Erythroblast (primary cell): ENCODE measurements at places on chromosomes 12 and 14.

- DNase-seq: no peak
These were observed 128.0 kb upstream of the EEA1 start for GRCh38 chr12:93056971-93057535.

GRCh38 chr14:79443602-79444001 is 767.7 kb downstream of the DIO2 start:
- no peak for DNase-seq

- DNase-seq: no peak
These were observed 487.1 kb downstream of the NELL2 start for GRCh38 chr12:44389038-44389437.

- DNase-seq: peak; percentile 51
These were observed 14.0 kb downstream of the TAMALIN start for GRCh38 chr12:52020539-52021336.

GRCh38 chr12:100020370-100020769 is 35.6 kb upstream of the ANKS1B start:
- DNase-seq: no peak

GRCh38 chr12:24960222-24960855 is 11.4 kb upstream of the BCAT1 start:
- peak; percentile 46 for DNase-seq

- no peak for DNase-seq
These were observed 60.9 kb upstream of the TMEM263 start for GRCh38 chr12:106894774-106895173.

DNA sequence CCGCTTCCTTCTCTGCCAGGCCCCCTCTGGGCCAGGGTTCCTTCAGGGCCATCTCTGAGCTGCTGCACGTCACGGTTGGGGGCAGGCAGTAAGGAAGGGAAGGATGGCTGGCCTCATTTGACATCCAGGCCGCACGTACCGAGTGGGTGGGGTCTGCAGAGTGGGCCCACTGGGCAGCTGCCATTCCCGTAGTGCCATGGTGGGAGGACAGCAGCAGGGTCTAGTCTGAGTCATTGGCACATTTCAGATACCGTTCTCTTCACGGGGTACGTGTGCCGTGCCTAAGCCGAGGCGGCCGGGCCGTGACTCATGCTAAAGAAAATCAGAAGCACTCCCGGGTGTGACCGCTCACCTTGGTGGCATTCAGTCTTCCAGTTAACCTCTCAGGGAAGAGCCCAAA is 43.9 kb downstream of the IL31 start:
- DNase-seq: no peak

DNA sequence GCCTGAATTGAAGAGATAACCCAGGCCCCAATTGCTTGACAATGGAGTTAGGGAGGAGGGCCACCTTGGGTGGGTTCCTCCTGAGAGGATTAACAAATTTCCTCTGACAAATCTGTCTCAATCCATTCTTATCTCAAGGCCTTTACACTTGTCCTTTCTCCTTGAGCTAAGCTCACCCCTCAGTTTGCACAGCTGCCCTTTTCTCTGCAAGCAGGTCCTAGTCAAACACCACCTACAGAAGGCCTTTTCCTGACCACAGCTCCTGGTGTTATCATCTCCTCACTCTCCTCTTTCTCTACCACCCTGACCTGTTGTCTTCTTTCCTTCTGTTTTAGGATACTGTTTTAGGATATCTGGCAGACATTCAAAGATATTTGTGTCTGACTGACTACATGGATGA is 26.4 kb upstream of the GSC start:
- DNase-seq: no peak

DNA sequence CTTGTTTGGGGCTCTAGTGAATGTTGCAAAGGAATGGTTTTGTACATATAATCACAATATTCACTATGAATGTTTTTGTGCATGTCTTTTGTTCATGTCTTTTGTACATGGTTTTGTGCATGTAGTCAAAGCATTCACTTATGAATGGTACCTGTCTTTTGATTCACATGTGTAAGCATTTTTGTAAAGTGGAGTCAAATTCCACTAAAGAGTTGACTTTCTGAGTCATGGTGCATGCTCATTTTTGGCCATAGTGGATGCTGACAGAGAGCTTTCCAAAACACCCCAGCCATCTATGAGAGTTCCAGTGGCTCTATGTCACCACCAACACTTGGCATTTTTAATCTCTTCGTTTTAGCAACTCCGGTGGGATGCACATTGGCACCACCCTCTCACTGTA is 1185.9 kb upstream of the TMEM132C start:
- no peak for DNase-seq

DNA sequence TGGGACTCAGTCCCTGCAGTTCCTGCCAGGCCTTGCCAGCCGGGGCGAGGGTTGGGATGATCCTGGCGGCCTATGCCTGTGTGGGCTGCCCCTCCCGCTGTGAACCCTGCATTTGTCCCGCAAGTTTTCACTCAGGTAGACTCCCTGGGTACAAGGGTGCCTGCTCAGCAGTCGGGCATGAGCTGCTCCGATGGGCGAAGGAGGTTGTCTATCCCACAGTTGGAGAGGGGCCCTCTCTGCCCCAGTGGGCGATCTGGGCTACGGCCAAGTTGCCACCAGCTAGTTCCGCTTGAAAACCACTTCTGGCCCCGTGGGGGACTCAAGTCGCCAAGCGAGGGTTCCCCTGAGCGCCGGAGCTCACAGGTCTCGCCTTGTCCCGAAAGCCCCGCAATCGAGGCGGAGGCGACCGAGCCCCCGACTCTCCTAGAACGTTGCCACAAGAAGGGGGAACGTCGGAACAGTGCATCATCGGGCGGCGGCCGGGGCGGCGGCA is 365 bp upstream of the TPI1 start:
- no peak for DNase-seq

DNA sequence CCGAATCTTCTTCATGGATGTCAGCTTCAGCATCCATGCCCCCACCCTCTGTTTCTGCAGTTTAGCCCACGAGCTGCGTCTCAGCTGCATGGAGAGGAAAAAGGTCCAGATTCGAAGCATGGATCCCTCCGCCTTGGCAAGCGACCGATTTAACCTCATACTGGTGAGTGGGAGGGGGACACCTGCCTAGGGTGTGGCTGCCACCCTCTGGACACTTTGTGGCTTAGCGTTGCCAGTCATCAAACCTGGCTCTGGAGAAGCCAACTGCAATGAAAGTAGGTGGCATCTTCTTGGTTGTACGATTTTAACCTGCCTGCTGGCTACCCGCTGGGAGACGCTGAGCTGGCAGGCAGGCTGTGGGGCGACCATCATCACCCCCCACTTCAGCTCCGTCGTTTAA is 16.7 kb downstream of the DCAF4 start:
- no peak for DNase-seq

DNA sequence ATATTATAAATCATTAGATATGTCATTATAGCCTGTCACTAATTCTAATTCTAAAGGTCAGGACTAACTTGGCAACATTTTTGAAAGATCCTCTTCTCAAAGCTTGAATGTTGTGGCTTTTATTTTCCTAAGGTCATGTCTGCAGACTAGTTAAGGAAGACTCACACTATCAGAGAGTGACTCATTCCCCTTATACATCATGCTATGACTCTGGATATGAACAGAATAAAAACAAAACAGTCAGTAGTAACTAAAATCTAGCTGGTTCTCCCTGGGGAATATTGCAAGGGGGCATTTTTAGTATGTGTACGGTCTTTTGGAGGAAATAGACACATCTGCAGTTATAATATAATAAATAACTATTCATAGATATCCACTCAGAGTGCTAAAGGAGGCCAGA is 170.6 kb downstream of the SLC2A13 start:
- no peak for DNase-seq

DNA sequence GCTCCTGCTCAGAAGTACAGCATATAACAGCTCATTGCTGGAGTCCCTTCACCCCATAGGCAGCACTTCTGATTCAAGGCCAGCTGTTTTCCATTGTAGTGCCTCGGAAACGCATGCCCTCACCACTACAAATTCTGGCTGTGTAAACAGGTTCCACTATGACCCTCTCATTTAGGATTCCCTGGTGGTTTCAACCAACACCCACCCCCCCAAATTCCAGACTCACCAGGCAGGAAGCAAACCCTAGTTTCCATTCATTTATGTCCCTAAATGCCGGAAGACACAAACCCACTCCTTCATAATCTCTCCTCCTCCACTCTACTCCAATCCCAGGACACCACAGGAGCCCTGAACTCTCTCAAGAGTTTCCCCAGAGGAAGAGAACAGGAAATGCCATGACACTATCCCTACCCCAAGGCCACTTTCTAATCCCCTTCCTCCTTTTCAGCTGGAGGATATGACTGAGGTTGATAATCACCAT is 75.9 kb upstream of the TMPO start:
- no peak for DNase-seq

- DNase-seq: no peak
These were observed 127.6 kb downstream of the ANO6 start for GRCh38 chr12:45343269-45344051.

GRCh38 chr12:76792828-76793227 is 28.9 kb downstream of the ZDHHC17 start:
- no peak for DNase-seq

DNA sequence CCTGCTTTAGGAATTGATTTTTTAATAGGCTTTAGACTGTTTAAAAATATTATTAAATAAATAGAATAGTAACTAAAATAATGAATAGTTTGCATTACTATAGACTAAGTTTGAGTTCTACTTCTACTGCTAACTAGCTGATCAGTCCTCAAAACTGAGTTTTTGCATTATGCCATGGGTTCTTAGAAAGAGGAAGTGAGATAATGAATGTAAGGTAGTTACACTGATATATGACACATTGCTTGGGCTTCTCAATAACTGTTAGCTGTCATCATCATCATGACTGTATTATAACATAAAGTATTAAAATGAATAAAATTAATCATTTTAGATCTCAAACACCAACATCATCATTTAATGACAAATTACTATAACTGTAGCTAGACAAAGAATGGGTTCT is 949.7 kb downstream of the TRHDE start:
- DNase-seq: no peak

- no peak for DNase-seq
These were observed 916.8 kb downstream of the DIO2 start for GRCh38 chr14:79294499-79294898.

DNA sequence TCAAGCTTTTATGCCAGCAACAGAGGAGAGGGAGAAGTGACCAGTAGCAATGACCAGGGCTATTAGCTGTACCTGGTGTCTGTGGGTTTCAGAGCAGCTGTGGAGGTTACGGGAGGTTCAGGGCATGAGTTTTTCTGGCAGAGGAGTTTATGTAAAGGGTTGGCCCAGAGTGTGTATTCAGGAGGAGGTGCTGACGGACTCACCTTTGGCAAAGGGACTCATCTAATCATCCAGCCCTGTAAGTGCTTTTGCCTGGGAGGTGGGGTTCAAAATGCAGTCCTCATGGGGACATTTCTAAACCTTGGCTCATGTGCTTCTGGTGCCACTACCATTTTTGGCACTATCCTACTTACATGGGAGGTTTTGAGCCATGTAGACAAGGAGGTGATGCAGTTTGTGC is 95.3 kb downstream of the DAD1 start:
- DNase-seq: no peak

GRCh38 chr12:30822385-30823155 is 67.8 kb upstream of the CAPRIN2 start:
- DNase-seq: peak; percentile 39
